ENCODE measurements at places on chromosomes 1 and 21.

- DNase-seq, result peak; percentile 8
Measured at GRCh38 chr1:162388615-162389014, 7.1 kb downstream of the C1orf226 start.

- no peak for DNase-seq
Measured at GRCh38 chr1:171606402-171606941, 15.6 kb upstream of the MYOCOS start.

DNA sequence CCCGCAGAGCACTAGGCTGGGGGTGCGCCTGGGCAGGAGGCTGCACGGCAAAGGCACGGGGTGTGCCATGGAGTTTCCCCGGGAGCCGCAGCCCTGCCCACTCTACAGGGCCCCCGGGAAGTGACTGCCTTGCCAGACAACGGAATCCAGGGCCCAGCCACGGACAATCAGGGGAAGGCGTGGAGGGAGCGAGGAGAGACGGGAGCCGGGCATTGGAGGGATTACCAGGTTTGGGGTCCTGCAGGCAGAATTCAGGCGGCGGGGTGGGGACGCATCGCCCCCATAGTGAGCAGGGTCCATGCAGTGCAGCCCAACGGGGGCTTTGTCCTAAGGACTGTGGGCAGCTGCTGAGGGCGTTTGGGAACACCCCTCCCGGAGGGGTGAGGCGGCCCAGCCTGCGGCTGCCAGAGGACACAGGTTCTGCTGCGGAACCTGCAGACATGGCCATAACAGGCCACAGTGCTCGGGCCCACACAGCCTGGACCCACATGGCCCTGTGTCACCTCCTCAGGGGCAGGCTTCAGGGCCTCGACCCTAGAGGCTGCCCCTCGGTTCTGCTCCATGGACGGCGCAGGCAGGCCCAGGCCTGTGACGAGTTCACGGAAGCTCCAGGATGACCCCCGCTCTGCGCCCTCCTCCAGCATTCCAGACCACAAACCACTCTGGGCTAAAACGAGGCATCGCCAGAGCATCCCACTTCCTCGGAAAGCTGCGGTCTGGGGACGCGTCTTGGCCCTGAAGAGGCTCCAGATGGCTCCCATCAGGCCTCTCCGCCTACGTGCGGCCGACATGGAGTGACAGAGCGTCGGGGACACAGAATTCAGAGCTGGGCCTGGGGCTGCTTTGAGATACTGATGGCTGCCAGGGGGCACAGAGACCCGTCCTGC lies 54.5 kb downstream of the COL6A1 start:
- DNase-seq, result no peak

DNA sequence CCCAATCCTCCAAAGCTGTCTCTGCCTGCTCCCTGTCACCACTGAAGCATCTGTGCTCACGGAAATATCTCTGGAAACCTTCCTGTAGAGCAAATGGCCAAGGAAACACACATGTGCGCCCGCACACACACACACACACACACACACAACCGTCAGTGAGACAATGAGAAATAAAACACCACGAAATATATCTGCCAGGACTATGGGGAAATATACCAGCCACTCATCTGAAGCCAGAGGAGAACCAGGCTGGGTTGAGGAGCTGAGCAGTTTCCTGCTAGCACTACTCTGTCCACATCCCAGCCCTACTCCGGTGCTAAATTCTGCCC lies 25.1 kb upstream of the PLXNA2 start:
- DNase-seq, result no peak

GRCh38 chr1:240776237-240776636 lies 164.3 kb upstream of the GREM2 start:
- no peak for DNase-seq

DNA sequence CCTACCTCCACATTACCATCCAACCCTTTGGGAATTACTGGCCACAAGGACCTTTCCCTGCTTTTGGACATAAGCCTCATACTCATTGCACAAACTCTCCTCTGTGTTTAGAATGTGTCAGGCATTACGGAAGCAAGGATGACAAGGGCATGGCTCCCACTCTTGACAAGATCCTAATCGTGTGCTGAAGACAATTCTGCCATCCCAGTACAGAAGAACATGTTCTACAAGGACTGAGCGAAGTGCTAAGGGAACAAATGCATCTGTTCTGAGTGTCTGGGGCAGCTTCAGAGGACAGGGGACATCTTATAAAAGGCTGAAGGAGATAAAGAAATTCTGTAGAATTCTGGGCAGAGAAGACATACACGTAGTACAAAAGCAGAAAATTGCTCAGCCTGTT lies 378.5 kb upstream of the CAMK1G start:
- DNase-seq, result no peak

GRCh38 chr1:91697416-91697815 lies 188.5 kb downstream of the TGFBR3 start:
- DNase-seq, result peak; percentile 53

All from GM13976 (cell line).